ENCODE measurements at places on chromosomes 12 and 14. TPM values are rescaled to one million over a fixed set of nuclear protein-coding genes. Genes with fewer than 3 reads are reported as not detected.

The GZMB gene
- total RNA-seq, result 0.71 TPM

The C12orf57 gene
- total RNA-seq, result 339 TPM

The KRT75 gene
- not detected for total RNA-seq

The ATG101 gene
- 24.8 TPM for total RNA-seq

The SMCO2 gene
- not detected for total RNA-seq

The PARP11 gene
- total RNA-seq, result 6.9 TPM

The CPNE6 gene
- total RNA-seq, result not detected

The P2RX2 gene
- not detected for total RNA-seq

The P2RX7 gene
- 2.2 TPM for total RNA-seq

The GALNT6 gene
- total RNA-seq, result 2.2 TPM

The ACSM4 gene
- not detected for total RNA-seq

The BIN2 gene
- total RNA-seq, result 4.5 TPM
